Fibroblast of skin of abdomen (primary cell): ENCODE measurements at places on chromosomes 16 and 17.

DNA sequence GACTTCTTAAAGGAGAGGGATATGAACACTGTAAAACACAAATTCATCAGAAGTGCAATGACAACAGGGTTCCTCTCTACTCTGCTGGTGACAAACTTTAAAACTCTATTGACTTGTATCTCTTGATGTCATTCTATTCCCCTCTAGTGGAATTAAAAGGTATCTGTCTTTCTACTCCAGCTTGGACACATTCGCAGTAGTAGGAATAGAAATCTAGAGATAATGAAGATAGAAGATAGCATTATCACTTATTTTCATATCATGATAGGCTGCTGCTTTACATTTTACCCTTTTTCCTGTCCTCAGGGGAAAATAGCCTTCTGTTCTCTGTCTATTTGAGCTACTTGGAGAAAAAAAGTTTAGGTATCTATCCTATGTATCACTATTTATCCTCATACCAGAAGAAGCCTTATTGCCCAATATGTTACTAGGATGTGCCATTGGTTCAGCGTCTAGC is 209.6 kb upstream of the CACNG5 start:
- peak; percentile 40 for DNase-seq

DNA sequence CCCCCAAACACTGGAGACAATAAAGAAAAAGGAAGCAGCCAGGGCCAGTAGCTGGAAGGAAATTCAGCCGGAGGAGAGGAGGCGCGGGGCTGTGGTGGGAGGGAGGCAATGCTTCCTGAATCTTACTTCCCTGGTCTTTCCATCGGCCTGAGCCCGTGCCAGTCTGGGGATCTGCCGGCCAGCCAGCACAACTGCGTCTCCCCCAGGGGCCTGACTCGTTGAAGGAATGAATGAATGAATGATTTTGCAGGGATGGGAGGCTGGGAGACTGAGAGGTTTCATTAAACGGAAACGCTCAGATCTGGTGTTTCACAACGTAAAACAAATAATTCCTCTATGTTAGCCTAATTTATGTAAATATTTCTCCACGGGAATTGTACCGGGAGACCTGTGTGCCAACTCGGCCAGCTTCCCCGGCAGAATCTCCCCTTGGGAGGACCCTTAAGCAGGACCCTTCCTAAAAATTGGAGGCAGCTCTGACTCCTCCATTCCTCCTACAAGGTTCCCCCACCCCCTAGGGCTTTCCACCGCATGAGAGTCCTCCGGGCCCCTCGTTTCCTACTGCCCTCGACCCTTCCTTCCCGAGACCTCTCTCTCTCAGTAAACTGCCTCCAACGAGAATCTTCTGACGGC is 1.3 kb upstream of the BAIAP2 start:
- DNase-seq = no peak

GRCh38 chr16:56767024-56767423 is 37.1 kb downstream of the NUP93 start:
- DNase-seq = no peak

GRCh38 chr16:30439720-30440348 is 5.8 kb downstream of the SEPHS2 start:
- no peak for DNase-seq

DNA sequence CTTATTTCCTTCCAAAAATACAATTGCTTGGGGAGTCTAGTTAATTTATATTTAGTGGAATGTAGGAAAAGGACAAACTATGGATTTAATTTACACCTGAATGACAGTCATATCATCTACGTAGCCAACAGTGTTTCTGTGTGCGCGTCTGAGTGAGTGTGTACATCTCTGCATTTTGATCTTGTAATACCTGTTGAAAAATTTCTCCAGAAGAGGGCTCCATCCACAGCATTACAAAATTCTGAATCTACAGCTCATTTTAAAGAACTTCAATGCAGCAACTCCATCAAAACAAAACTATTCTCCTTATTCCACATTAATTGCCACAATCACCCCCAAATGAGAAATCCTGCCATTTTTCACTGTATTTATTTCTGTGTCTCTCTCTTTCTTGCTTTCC is 3.9 kb downstream of the CDH13 start:
- DNase-seq = peak; percentile 49
